ENCODE measurements at places on chromosomes 1 and 21.
A peak's percentile ranks its signal among the peaks of the same experiment; 100 is the strongest.

DNA sequence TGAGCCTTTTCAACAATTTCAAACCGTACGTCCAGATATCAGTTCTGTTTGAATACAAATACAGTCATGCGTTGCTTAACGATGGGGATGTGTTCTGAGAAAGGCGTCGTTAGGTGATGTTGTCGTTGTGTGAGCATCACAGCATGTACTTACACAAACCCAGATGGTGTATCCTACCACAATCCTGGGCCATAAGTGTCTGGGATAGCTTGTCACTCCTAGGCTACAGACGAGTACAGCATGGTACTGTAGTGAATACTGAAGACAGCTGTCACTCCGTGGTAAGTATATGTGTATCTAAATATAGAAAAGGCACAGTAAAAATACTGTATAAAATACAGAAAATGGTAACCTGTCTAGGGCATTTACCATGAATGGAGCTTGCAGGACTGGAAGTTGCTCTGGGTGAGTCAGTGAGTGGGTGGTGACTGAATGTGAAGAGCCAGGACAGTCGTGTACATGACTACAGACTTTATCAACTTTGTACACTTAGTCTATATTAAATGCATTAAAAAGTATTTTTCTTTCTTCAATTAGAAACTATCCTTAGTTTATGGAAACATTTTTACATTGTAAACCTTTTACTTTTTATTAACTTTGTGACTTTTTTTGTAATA is 10.5 kb upstream of the OR2W3 start:
- DNase-seq = no peak

- no peak for DNase-seq
Observed at GRCh38 chr1:178150610-178151009, 56.7 kb downstream of the RASAL2 start.

DNA sequence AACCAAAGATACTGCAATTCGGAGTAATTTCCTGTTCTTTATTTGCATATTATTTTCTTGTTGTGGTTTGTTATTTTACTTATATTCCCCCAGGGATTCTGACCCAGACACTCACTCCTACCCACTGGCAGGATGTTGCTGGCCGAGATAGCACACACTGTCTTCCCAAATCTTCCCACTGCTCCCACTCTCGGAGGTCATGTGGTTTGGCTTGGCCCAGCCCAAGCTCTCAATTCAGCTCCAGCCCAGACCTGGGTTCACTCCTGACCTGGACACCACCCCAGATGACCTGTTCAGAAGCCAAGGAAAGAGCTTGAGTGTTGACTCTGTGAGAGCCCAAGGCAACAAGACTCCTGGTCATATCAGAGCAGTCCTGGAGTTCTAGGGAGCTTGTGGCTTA is 1.2 kb upstream of the FAM43B start:
- no peak for DNase-seq

DNA sequence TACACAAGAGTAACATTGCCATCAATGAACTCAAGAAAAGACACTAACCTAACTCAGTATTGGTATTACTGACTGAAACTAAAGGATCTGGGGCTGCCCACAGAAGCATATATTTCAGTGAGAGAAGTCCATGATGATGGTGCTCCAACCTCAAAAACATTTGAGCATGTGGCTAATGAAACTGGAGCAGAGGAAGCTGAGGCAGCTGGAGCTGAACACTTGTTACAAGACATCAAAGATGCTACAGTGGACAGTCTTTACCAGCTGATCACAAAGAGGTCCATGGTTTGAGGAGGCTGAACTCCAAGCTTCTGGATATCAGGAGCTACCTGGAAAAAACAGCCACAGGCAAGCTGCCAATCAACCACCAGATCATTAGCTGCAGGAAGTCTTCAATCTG is 42.2 kb upstream of the TTC39A start:
- no peak for DNase-seq

DNA sequence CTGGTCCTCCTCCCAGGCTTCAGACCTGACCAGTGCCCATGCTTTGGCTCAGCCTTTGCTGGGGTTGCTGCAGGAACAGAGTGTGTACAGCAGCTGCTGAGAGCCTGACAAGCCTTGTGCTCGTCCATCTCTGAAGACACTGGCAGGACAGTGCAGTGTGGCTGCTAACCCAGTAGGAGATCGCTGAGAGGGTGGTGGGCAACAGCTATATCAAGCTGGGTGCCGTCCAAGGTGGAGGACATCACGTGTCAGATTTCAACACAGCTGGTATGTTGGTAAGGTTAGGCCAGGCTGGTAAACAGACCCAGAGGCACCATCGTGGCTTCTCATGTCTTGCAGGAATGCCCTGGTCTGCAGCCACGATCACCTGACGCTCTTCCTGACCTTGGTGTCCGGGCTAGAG is 17.9 kb upstream of the SLC25A34 start:
- DNase-seq = no peak

DNA sequence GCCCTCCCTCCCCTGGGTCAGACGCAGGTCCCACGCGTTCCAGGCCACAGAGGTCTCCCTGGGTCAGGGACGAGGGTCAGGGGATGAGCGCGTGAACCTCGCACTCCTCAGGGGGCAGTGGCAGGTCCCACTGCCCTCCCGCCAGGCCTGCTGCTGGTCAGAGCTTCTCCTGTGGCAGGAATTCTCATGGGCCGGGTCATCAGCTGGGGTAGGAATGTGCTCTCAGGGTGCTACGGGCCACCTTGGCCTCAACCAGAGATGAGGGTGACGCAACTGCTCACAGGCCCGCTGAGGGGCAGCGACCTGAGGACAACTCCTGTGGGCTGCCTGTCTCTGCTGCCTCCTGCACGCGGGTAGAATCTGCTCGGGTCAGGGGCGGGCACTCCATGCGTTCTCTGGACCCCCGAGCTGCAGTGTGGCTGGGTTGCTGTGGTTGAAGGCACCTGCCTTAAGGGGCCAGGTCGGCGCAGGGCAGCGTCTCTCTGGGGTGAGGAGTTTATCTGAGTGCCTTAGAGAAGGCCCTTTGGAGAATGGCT is 128.8 kb downstream of the PRDM16 start:
- DNase-seq = no peak

DNA sequence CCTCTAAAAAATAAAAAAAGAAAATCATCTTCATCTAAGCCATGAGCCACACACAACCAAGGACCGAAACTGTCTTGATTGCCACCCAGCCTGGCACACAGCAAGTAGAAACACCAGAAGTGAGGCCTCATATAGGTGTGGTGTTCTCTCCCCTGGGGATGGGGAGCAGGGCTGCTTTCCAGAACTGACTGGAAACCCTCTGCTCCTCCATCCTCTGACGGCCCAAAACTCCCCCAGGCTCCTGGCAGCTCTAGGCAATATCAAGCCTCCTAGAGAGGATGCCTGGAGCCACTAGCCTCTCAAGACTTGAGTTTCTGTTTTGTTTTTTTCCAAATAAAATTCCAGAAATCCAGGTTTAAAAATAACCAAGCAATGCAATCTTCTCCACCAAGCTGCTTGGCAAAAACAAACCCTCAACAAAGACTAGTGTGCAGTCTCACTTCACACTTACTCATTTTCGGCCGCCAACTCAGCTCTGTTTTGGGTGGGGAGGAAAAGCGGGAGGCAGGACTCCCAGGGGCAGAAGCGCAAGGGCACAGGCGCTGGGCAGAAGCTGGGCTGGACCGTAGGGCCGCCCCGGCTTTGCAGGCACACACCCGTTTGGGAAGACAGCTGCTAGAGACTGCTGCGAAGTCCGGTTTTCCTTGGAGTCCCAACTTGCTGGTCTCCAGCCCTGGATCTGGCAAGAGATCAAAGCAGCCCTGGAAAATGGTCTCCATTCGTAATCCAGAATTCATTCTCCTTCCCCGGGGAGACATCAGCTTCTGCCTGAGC is 78.2 kb upstream of the CAPZB start:
- DNase-seq = no peak

DNA sequence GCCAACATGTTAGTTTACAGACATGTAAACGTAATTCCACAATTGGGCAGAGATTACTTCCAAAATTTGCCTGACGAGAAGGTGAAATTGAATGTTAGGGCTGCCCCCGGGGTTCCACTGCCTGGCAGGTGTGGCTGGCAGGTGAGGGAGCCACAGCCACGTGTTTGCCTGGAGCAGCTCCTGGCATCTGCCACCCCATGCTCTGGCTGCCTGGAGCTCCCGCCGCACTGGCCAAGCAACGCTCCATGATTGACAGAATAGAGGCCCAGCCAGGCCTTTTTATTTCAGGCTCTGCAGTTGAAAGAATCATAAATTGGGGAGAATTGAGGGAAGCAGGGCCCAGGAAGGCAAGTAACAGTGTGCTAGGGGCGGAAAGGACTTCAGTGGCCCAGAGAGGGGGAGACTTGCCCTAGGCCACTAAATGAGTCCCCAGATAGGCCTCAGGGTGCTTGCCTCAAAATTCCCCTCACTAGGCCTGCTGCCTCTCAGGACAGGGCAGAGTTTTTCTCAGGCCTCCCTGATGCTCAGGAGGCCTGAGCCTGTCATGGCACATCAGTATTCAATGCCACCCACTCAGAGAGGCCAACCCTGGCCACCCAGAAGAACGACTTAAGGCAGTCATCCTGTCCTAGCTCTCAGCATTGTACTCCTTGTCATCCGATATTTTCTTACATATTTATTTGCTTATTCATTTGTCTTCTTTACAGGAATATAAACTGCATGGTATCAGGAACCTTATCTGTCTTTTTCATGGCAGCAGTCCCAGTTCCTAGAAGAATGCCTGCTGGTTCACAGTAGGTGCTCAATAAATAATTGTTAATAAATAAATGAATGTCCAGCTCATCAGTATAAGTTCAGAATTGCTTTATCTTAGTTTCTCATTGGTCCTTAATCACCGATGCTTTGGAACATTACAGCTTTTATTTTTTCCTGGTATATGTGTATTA is 16.6 kb upstream of the S1PR1 start:
- no peak for DNase-seq

DNA sequence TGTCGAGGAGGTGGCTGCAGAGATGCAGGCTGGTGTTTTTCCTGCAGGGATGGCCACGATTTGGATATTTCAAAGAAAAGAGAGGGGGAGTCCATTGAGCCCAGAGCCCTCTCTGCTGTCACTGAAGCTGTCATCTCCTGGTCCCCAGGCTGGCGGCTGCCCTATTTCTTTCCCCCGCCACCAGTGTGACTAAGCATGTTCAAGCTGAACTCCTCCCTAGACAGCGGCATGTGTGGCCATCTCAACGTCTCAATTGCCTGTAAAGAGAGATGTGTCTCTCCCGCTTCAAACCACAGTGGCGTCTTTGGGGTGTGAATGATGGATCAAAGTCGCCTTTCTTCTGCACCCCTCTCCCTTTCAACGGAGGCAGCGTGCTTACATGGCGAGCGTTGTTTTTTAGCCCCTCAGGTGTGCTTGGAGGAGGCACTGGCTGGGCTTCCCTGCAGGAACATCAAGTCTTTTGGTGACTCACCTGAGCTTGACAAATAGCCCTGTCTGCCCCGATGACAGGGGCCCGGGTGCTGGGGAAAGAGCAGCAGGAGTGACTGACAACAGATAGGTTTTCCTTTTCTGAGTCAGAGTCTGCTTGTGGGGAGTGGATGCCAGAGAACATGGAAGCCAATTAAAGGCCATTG is 346.4 kb upstream of the AJAP1 start:
- no peak for DNase-seq

- DNase-seq = no peak
Observed at GRCh38 chr21:32712641-32713040, 15.2 kb downstream of the SYNJ1 start.

DNA sequence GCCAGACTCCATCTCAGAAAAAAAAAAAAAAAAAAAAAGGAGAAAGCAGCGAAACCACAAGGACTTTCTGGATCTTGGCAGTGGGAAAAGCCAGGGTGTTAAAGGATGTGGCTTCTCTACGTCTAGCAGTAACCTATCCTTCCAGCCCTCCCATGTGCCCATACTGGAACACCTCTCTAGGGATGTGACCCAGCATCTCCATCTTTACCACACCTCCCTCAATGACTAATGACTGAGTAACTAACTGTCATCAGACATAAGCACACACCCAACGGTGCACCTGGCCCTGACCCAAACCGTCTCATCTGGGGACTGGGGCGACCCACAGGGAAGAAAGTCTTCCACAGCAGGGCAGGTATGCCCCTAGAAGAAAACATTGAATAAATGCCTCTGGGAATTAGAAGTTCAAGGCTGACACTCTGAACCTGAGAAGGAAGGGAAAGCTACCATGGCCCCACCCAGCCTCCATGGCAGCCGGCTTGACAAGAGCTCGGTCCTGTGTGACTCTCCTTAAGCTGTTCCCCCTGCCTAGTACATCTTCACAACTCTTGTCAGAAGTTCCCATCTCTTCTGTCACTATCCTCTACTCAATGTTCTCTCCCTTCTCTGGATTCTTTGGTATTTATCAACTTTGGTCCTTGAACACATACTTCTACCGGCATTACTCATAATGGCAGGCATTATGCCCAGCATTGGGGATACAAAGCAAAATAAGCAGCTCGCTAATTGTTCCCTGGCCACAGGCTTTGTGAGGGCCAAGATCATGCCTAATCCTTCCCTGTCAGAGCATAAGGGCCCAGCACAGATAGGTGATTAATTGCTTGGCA is 14.8 kb upstream of the PAQR6 start:
- no peak for DNase-seq

GRCh38 chr1:116529199-116529631 is 41.6 kb downstream of the CD58 start:
- DNase-seq = no peak

GRCh38 chr1:214660190-214660589 is 57.2 kb downstream of the CENPF start:
- no peak for DNase-seq

- no peak for DNase-seq
Observed at GRCh38 chr1:119003413-119004128, 15.4 kb upstream of the TBX15 start.

- no peak for DNase-seq
Observed at GRCh38 chr1:212909652-212910063, 40.7 kb upstream of the VASH2 start.

- peak; percentile 36 for DNase-seq
Observed at GRCh38 chr1:15272009-15272781, 25.2 kb downstream of the FHAD1 start.

DNA sequence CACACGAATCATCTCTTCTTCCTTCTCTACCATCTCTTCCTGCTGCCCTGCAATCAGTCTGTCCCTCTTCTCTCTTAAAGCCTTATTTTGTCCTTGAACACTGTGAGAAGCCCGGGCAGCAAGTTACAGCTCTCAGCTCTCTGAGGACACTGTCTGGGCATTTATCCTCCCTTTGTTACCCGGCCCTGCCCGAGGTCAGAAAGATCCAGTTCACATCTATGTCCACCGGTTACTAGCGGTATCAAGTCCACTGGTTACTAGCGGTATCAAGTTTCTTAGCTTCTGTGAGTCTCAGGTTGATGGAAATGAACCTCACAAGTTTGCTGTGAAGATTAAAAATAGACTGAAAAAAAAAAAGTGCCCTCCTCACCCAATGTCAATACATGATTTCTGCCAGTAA is 18.8 kb downstream of the IFNLR1 start:
- no peak for DNase-seq

GRCh38 chr1:64038119-64038518 is 165.3 kb upstream of the UBE2U start:
- no peak for DNase-seq
